NCI-H2227 treated with DMSO at 0.1 percent for 48 hours (cell line): ENCODE measurements at places on chromosomes 16 and 17.

DNA sequence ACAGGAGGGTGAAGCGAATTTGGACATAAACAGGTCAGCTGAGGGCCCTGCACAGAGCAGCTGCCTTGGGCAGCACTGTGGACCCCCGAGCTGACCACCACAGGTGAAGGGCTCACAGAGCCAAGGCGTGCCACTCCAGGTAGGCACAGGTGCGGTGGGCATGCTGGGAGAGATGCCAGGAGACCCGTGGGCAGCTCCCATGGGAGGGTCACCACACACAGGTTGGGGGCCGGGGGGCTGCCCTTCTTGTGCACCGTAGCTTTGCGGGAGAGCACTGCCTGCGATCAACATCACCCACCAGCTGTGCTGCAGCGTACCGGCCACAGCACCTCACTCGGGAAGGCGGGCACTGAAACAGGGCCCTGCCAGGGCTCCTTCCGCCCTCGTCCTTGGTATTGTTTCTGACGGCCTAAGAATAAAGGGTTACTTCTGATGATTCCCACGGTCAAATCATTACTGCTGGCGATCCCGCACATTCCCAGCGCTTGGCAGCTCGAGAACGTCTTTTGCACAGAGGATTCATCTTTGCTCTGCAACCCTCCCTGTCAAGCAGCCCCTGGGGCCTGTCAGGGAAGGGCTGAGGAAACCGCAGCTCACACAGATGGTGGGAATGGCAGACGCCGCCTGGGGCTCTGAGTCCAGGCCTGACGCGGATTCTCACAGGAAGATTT, 181.7 kb downstream of the BANP start:
- no peak for DNase-seq

- DNase-seq: peak; percentile 68
These were observed at the start of gene SP6 for GRCh38 chr17:47850692-47851573. TSS of gene SP6 (minus strand) at chr17:47851163. CDS start at chr17:47848429, 2,734 bp downstream.

- peak; percentile 96 for DNase-seq
These were observed 91.8 kb downstream of the RGS9 start for GRCh38 chr17:65228734-65229620.

- no peak for DNase-seq
These were observed 50.0 kb downstream of the VAC14 start for GRCh38 chr16:70750893-70751467.

- DNase-seq: no peak
These were observed 39.7 kb upstream of the CREBBP start for GRCh38 chr16:3920206-3920605.

- no peak for DNase-seq
These were observed 105.3 kb downstream of the SPECC1 start for GRCh38 chr17:20114466-20114865.

GRCh38 chr16:1781254-1781653, 1.1 kb downstream of the SPSB3 start:
- DNase-seq: no peak

- DNase-seq: peak; percentile 57
These were observed 15.3 kb upstream of the RPTOR start for GRCh38 chr17:80529104-80529903.

GRCh38 chr16:88780142-88781062, 4.6 kb downstream of the PIEZO1 start:
- no peak for DNase-seq

GRCh38 chr16:75787440-75787839, 61.1 kb upstream of the CPHXL start:
- no peak for DNase-seq

- no peak for DNase-seq
These were observed 502.7 kb upstream of the HSBP1 start for GRCh38 chr16:83305092-83305491.

DNA sequence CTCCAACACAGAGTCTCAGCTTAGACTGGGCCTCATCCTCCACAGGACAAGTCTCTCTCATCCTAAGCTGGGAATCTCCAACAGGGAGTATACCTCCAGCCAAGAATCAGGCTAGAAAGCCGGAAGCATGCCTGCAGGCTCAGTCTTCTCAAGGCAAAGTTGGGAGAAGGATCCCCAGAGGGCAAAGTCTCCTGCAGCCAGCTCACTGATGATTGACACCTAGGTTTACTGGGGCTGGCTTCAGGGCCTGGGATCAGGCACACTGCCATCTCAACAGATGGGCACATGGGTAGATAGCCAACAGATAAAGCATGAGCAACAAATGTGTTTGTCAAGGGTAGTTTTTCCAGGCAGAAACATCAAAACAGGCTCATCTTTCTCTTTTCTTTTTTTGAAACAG, 56.1 kb upstream of the TOX3 start:
- no peak for DNase-seq

- peak; percentile 79 for DNase-seq
These were observed 49.8 kb upstream of the BAHCC1 start for GRCh38 chr17:81345228-81346089.

- DNase-seq: no peak
These were observed 1.1 kb upstream of the SLC43A2 start for GRCh38 chr17:1629504-1630310.

GRCh38 chr17:28057731-28058246, 15.3 kb downstream of the NLK start:
- no peak for DNase-seq

DNA sequence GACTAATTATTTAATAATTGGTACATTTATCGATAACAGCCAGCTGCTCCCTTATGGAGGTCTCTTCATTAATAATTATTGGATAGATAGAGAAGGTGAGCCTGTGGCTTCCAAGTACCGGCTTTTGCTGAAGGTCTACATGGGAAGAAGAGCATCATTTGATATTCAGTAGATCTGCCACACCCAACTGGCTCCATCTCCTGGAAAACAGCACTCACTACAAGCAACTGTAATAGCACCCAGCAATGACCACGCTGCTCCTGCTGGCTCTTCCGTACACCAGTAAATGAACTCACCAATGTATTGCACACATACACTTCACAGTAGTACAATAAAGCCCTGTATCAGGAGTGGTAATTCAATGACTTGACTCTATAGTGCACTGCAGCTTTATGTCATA, 19.5 kb downstream of the MARVELD3 start:
- DNase-seq: peak; percentile 53

- no peak for DNase-seq
These were observed 29.1 kb upstream of the PHOSPHO1 start for GRCh38 chr17:49259663-49260010.

DNA sequence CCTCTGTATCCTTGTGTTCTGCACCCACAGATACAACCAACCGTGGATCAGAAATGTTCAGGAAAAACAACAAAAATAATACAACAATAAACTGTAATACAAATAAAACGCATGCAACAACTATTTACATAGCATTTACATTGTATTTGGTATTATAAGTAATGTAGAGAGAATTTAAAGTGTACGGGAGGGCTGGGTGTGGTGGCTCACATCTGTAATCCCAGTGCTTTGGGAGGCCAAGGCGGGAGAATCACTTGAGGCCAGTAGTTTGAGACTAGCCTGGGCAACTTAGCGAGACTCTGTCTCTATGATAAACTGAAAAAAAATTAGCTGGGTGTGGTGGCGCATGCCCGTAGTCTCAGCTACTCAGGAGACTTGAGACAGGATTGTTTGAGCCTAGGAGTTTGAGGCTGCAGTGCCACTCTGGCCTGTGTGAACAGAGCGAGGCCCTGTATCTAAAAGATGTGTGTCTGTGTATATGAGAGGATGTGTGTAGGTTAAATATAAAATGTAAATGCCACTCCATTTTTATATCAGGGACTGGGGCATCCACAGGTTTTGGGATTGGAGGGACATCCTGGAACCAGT, 13.3 kb downstream of the SEC14L1 start:
- no peak for DNase-seq

DNA sequence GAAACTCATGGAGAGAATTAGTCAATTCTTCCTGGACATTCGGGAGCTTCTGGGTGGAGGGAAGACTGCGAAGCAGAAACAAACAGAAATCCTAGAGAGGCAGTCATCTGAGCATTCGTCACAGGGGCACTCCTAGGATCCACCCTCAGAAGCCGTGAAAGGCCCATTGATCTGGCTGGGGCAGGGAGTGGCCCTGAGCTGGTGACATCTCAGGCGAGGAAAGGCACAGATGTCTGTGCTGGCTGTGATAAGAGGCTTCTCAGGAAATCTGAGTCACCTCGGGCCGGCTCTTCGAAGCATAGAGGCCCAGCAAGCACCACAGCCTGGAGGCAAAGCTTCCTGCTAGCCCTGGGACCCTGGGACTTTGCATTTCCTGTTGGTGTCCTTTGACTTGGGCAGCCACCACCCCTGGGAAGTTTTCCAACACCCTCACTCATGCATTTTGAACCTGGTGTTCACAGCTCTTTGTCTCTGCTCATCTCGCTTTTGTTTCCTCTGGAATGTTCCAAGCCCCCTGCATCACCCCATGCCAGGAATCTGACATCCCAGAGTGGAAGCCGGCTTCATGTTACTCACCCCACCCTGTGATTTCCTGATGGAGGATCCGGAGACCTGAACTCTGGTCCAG, 23.3 kb upstream of the CDRT4 start:
- DNase-seq: no peak

DNA sequence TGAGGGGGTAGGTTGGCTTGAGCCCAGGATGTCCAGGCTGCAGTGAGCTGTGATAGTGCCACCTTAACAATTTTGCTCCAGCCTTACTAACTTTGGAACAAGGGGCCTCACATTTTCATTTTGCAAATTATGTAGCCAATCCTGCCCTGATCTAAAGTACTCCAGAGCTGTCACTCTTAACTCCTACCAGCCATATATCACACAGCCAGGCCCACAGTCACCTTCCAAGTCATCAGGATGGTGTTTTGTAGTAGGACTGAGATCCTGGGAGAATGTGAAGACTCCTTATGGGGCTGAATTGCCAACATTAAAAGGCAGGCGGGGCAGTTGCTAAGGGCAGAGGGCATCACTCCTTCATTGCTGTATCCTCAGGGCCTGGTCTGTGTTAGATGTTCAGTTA, 243.0 kb downstream of the MRTFB start:
- no peak for DNase-seq

DNA sequence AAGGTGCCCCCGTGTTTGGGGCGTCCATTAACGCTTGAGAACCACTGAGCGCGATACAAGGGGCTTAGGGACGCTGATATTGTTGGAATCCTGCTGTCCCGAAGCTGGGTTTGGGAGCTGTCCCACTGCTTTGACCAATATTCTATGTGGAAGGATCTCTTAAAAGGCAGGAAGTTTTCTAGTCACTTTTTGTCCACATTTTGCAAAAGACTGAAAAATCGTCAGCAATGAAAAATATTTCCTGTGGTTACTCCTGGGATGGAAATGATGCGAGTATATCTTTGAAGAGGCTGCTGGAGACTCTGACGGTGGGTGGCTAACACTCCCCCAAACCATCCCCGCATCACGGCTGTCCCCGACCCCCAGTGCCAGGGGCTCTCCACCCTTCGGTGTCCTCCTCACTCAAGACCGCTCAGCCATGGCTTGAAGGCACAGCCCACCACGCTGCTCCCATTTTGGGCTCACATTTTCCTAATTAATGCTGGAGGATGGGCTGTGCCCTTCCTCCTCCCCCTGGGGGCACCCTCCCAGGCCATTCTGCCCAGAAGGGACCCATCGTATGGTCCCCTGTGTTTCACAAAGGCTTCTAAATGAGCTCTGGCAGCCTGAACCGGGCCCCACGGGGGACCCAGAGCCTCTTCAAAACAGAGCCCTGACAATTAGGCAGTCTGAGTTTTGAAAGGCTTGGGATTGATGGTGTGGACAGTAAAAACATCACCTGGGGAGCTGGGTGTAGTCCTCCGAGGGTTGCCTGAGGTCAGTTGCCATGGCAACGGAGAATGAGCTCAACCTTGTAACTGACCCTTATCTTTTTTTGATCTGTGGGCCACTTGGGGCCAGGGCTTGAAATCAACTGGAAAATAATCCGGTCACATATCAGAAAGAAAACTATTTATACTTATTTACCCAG, 158.6 kb downstream of the C16orf78 start:
- DNase-seq: peak; percentile 8

GRCh38 chr17:58693208-58693607, 806 bp downstream of the RAD51C start:
- DNase-seq: no peak

DNA sequence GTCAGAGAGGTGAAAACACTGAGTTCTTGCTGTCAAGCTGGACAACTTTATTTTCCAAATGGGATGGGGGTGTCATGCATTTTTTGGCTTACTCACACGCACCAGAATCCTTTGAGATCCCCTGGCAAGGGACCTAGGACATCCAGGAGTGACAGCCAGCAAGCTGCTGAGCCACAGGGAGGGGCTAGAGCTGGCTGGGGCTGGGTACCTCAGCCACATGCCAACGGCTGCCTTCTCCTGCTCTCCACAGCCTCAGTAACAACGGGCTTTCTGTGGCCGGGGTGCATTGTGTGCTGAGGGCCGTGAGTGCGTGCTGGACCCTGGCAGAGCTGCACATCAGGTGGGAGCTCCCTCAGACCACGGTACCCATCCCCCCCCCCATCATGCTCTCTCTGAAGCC, 47.6 kb downstream of the NLRC5 start:
- DNase-seq: no peak

DNA sequence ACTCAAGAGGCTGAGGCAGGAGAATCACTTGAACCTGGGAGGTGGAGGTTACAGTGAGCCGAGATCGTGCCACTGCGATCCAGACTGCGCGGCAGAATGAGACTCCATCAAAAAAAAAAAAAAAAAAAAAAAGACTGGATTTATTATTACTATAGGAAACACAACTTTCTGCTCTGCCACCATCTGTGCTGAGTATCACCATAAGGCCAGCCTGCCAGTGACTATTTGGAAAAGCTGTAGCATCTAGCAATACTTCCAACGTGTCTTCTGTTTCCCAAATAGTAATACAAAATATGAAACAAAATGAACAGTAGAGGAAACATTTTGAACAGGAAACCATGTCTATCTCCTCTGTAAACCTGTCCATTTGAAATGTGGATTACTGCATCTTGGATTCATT, 43.6 kb upstream of the CRYM start:
- DNase-seq: no peak

DNA sequence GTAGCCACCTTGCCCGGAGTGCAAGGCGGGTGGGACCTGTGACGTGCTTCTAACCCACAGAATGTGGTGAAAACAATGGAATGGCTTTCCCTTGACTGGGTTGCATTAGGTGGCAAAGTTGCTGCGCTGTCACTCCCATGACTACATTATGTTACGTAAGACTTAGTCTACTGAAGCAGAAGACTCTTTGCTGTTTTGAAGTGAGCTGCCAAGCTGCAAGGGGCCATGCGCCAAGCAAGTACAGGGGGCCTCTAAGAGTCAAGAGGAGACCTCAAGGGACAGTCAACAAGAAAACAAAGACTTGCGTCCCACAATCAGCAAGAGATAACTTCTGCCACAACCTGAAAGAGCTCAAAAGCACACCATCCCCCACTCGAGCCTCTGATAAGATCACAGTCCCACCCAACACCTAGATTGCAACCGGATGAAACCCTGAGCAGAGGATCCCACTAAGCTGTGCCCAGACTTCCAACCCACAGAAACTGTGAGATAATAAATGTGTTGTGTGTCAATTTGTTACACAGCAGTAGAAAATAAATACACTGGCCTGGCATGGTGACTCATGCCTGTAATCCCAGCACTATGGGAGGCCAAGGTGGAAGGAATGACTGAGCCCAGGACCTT, 16.5 kb downstream of the ANKRD11 start:
- DNase-seq: no peak
